ENCODE measurements at places on chromosomes 16 and 17.

DNA sequence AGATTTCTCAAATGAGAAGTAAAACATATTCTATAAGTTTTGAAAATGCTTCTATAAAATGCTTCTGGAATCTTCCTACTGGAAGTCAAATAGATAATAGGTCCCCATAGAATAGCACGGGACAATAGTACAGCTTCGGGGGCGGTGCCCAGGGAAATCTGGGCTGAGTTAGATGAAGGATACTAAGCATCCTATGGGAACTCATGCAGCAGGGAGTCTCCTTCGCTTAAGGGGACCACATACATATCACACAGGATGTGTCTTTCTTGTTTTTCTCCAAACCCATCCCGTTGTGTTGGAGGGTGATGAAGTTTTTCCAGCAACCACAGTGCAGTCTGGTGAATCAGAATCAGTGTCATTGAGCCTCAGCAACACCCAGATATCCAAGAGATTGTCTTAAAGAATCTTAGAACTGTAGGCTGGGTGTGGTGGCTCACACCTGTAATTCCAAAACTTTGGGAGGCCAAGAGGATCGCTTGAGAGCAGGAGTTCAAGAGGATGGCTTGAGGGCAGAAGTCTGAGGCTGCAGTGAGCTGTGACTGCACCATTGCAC lies 84.2 kb downstream of the PITPNC1 start:
- DNase-seq: no peak

- no peak for DNase-seq
Observed at GRCh38 chr17:49247944-49248343, 17.4 kb upstream of the PHOSPHO1 start.

- no peak for DNase-seq
Observed at GRCh38 chr17:72167593-72167992, 46.8 kb downstream of the SOX9 start.

DNA sequence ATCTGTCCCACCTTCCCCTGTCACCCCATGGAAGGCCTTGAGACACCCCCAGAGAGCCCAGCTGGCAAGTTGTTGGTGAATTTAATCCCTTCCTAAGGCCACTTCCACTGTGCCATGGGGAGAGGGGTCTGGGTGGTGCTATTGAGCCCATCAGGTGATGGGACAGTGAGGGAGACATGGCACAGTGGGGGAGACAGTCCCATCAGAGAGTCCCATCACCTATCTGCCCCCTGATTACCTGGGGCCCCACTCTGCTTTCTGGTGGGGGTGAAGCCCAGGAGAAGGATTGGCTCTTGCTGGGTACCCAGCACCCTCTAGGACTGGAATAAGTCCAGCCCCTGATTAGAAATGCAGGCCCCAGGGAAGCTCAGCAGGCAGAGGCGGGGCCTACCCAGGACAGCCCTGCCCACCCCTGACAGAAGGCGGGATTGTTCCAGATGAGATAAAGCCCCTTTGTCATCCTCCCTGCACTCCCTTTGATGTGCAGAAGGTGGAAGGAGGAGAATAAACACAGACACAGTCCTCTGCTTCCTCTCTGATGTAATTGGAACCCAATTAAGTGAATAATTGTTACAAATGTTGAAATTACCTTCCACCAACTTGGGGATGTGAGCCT lies 18.9 kb downstream of the TMEM132E start:
- peak; percentile 55 for DNase-seq

- DNase-seq: no peak
Observed at GRCh38 chr17:19360772-19361171, 1.8 kb downstream of the B9D1 start.

DNA sequence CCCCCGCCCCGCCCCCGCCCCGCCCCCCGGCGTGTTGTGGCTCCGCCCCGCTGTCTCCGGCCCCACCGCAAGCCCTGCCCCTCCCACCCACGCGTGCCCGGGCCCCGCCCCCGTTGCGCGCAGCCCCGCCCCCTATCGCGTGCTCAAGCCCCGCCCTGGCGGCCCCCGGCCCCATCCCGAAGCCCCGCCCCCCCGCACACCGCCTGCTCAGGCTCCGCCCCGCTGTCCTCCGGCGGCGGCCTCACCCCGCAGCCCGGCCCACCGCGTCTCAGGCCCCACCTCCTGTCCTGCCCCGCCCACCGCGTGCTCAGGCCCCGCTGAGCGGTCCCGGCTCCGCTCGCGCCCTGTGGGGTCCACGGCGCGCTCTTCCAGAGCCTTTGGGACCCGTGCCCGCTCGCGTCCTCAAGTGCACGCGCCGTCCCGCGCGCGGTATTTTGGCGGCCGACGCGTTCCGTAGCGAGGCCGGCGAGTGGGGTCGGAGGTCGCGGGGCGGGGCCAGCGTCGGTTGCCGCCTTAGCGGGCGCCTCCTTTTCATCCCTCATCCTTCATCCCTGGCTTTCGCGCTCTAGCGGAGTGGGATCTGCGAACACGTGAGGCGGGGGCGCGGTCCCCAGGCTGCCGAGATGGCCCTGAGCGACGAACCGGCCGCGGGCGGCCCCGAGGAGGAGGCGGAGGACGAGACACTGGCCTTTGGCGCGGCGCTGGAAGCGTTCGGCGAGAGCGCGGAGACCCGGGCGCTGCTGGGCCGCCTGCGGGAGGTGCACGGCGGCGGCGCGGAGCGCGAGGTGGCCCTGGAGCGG lies at the start of gene TBCD:
TBCD (plus strand) TSS at position 495 of the 800 bp plus-strand sequence; CDS start at position 624, 129 bp downstream.
- DNase-seq: peak; percentile 92

GRCh38 chr16:25823891-25824290 lies 132.1 kb downstream of the HS3ST4 start:
- DNase-seq: no peak

- DNase-seq: no peak
Observed at GRCh38 chr16:25835126-25835525, 143.4 kb downstream of the HS3ST4 start.

DNA sequence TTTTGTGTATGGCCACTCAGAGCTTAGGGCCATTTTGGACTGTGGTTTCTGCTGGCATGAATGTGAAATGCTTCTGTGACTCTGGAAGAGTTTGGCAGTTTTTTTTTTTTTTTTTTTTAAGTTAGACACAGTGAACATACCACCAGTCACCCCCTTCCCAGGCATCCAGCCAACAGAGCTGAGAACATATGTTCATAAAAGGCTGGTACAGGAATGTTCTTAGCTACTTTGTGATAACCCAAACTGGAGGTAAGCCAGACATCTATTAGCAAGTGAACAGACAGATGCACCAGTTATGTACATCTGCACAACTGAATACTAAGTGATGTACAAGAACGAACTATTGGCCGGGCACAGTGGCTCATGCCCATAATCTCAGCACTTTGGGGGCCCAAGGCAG lies 92.7 kb downstream of the ABCC1 start:
- DNase-seq: no peak

- DNase-seq: no peak
Observed at GRCh38 chr16:57575468-57576277, 33.2 kb downstream of the ADGRG5 start.

DNA sequence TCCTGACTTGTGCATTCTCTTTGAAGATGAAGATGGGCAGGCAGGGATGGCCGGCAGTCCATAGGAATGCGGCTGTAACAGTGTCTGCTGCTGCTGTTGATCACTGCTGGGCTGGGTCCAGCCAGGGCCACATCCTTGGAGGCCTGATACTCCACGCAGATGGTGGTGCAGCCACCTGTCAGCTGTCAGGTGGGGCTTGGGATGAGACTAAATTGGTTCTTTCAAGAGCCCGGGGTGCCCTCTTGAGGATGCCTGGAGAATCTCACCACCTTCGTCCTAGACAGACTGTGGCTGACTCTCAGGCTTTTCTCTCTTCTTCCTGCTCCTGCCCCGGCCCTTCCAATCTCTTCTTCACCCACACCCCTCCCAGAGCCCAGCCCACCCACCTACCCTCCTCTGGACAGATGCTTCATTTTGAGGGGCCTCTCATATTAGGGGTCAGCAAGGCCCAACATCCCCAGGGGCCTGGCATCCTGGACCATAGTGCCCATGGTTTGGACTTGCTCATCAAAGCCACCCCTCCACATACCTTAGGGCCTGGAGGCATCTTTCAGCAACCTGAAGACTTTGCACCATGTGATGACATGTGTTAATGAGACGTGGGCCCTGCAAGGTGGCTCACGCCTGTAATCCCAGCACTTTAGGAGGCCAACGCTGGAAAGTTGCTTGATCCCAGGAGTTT lies 19.1 kb downstream of the OSBPL7 start:
- peak; percentile 69 for DNase-seq

DNA sequence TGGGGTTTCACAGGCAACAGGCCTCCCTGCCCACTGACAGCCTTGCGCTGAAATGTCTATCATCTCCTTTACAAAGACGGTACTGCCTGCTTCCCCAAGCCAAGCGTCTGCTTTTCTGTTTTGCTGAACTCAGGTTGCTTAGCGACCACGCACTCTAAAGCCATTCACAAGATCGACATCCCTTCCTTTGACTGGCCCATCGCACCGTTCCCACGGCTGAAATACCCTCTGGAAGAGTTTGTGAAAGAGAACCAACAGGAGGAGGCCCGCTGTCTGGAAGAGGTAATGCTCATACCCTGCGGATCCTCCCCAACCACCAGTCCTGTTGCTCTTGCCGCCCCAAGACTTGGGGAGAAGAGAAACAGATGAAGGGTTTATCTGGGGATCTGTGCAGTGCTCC lies 28.7 kb downstream of the TMEM186 start:
- no peak for DNase-seq

DNA sequence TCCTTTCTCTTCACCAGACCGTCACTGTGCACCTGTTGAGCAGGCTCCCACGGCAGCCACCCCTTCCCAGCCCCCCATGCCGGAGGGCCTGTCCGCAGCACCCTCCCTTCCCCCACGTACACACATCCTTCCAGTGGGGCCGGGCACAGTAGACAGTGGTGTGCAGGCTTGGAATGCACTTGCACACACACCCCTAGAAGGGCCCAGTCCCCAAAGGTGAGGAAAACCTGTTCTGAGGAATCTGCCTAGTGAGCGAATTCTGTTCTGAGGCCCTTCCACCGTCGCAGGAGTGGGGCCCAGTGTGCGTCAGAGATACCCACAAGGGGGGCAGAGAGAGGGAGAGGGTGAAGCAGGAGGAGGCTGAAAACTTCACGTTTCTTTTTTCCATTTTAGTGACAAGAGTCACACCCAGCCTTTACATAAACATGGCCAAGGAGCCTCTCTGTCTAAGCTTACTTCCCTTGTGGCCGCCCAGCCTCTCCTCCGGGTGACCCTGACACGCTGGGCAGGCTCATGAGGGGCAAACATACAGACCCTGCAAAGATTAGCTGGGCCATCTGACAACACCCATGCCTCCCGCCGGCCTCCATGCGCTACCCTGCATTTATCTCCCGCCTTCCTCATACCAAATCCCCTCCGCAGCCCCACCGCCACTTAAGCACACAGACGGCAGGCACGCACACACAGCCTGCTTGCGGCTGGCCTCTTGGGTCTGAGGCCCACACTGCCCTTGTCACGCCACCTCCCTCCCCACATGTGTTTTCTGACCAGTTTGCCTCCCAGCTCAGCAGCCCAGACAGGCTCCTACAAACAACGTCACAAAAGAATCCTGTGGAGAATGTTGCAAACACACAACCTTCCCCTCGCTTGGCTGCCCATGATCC lies 1.8 kb downstream of the ZBTB4 start:
- DNase-seq: no peak

DNA sequence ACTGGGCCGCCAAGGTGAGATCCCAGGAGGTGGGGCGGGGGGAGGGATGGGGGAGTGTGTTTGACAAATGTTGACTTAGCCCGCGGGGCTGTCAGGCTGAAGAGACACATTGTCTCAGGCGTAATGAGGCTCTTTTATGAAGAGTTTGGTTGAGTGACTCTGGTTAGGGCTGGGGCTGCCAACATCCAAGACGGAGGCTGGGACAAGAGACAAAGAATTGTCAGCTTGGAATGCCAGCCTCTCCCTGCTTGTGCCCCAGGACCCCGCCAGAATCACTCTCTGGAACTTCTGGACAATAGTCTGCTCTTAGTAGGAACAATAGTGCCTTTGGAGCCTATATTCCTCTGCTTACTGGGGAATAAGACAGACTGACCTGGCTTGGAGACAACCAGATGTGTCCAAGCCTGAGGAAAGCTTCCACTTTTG lies 24.0 kb downstream of the PCTP start:
- DNase-seq: peak; percentile 74

DNA sequence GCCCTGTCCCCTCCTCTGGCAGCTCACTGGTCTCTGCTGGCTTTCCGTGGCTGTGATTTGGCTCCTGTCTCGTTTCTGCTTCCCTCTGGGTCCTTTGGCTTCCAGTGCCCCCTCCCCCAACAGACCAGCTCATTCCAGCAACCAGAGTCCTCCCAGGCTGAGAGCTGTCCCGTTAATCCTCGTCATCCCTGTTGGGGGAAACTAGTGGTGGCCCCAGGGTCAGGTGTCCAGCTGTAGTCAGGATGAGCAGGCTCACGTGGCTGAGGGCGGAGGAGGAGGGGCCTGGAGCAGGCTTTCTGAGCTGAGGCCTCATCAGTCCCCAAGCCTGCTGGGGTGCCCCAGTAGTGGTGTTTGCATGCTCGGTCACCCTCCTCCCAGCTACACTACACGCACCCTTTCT lies 10.7 kb upstream of the CBX4 start:
- DNase-seq: no peak

DNA sequence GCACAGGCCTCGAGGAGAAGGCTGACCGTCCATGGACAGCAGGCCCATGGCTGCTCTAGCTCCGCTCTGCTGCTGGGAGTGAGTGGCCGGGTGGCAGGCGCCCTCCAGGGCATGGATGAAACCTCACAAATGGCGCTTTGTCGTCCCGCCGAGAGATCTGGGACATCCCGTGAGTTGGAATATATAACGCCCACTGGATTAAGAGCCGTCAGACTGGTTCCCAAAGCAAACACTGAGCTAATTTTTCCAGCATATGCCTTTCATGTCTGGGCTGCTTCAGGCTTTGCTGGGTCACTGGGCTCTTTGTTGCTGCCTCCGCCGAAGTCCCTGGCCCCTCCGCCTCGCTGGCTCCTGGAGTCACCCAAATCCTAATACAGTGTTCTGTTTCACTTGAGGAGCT lies 266.3 kb downstream of the FOXL1 start:
- DNase-seq: no peak

DNA sequence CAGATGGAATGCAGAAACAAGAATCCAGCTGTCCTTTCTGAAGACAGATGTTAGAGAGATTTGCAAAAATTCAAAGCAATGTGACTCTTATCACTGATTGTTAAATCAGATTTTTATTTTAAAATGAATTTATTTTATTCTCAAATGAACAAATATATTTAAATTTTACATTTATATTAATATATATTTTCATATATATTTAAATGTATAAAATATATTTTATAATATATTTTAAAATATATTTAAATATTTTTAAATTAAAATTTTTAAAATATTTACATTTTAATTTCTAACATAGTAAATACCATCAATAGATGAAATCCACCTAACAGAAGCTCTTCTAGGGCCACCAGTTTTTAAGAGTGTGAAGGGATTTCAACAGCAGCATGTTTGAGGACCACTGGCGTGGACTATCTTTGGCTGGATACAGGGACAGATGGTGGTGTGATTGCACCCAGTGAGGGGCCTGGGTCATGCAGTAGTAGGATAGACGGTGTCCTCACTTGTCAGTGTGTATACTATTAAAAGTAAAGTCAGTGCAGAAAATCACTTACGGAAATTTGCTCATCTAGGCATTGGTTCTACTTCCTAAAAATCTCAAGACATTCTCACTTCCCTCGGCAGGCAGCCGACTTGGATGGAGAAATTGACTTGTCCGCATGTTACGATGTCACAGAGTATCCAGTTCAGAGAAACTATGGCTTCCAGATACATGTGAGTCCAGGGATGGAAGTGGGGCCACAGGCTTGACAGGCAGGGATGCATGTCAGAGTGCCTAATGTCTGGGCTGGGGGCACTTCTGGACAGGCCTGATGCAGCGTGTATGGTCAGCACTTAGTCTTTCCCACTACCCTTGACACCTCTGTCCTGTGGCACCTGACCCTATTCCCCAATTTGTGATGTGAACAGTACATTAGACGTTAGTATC lies 56.3 kb downstream of the PLD6 start:
- no peak for DNase-seq
